ENCODE measurements at places on chromosomes 5 and 9.

DNA sequence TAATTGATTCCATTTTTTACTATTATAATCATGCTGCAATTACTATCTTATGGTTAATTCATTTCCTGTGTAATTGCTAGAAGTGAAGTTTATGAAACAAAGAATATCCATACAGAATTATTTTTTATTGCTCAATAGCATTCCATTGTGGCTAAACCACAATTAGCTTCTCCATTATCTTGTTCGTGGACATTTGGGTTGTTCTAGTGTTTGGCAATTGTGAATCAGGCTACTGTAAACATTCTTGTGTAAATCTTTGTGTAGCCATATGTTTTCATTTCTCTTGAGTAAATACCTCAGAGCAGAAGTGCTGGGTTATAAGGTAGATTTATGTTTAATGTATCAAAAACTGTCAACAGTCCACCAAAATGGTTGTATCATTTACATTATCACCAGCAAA, 341.1 kb downstream of the MAT2B start:
- DNase-seq = no peak

GRCh38 chr9:107292821-107293542, 9.9 kb downstream of the RAD23B start:
- DNase-seq = no peak

- DNase-seq = no peak
These were observed 64.4 kb downstream of the SNX18 start for GRCh38 chr5:54581831-54582548.

GRCh38 chr5:40798012-40798800, at the start of gene PRKAA1:
TSS of gene PRKAA1 (minus strand) at chr5:40798374. CDS start at chr5:40798189, 185 bp downstream.
- peak; percentile 95 for DNase-seq

DNA sequence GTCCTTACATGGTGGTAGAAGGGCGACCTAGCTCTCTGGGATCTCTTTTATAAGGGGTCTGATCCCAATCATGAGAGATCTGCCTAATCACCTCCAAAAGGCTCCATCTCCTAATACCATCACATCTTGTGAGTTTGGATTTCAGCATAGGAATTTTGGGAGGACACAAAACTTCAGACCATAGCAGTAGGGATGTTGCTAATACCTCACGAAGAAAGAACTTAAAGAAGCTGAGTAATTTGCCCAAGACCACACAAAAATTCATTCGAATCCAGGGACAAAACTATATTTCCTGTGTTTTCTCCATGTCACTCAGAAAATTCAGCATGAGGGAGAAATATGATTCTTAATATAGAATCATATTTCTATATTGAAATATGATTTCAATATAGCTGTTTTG, 32.7 kb downstream of the MTAP start:
- no peak for DNase-seq

- DNase-seq = no peak
These were observed 980 bp downstream of the COL5A1 start for GRCh38 chr9:134642385-134643181.

DNA sequence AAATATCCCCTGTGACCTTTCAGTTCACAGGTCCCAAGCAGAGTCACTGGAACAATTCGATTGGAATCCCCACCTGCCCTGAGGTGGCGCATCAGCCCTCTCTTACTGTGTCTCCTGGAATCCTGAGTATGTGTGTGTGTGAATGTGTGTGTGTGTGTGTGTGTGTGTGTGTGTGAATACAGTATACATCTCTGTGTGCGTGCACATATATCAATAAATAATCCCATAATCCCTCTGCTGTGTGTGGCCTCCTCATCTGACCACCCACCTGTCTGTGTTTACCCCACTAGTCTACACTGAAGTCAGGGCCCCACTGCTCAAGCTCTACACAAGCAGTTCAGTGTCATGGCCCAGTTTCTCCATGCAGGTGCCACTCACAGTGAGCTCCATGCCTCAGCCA, 187.4 kb downstream of the ERCC6L2 start:
- DNase-seq = no peak

DNA sequence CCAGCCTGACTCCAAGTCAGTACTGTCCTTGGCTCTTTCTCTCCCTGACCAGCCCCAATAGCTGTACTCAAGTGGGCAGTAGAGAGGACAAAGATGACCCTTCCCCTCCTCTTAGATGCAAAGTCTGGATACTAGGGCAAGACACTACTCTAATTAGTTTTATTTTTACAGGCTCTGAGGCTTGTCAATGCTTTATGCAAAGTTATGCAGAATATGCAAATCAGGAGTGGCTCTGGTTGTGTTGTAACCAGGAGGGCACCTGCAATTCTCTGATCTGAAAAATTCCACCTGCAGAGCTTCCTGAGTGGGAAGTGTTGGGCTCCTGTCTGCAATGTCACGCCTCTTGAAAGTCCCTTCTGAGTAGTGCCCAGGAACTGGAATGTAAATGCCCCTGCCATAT, 201.5 kb downstream of the RGS3 start:
- no peak for DNase-seq

DNA sequence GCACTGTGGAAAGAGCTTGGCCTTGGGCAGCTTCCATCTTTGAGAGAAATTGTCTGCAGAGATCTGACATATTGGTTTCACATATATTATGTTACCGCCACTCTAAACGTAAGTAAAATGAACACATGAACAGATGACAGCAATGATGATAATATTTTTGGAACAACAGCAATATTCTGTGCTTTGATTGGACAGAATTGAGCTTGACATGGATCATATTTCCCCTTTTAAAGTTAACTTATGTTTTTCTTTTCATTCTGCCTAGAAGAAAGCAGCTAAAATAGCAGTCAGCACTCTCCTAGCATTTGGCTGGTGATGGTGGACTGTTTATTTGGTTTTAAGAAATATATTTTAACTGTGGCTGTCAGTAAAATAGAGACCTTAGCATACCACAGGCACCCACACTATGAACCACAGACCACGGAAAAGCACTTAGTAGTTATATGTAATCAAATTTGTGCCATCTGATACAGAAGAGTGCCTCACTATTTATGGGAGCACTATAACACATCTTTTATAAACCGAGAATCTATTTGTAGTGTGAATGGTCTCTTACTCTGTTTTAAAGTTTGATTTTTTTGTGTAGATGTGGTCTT, 1.8 kb upstream of the CFAP95 start:
- DNase-seq = no peak

GRCh38 chr5:17241635-17242034, 24.2 kb downstream of the BASP1 start:
- no peak for DNase-seq

- no peak for DNase-seq
These were observed 481.5 kb upstream of the TUSC1 start for GRCh38 chr9:26159575-26160392.

DNA sequence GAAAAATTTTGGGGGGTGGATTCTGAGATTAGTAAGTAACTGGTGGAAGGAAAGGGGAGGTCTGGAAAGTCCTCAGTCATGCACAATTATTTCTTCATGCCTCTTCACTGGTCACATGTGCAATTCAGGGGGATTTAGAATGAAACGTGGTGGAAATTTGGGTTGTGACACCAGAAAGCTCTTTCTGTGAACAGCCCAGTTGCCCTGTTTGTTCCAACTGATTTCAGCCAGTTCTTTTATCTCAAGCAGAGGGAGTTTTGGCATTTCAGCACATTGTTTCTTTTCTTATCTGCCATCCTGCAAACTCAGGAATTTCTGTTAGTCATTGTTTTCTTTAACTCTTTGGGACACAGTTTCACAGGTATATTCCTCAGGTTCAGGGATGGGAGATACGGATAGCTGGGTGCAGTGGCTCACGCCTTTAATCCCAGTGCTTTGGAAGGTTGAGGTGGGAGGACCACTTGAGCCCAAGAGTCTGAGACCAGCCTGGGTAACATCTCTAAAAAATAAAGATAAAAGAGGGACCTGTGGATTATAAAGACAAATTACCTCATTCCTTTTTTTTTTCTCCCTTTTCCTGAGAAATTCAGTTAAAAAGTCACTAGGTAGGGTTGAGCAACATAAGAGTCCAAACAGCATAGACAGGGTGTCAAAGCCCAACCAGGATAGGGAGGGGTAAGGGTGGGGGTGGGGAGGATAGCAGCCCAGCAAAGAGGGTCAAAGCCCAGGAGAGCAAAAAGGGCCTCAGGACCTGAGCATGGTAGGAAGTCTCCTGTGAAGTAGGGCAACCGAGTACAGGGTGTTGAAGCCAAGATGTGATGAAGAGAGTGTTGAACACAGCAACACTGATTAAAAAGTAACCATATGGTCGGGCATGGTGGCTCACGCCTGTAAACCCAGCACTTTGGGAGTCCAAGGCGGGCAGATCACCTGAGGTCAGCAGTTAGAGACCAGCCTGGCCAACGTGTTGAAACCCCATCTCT, 5.4 kb upstream of the B4GALT1 start:
- no peak for DNase-seq

DNA sequence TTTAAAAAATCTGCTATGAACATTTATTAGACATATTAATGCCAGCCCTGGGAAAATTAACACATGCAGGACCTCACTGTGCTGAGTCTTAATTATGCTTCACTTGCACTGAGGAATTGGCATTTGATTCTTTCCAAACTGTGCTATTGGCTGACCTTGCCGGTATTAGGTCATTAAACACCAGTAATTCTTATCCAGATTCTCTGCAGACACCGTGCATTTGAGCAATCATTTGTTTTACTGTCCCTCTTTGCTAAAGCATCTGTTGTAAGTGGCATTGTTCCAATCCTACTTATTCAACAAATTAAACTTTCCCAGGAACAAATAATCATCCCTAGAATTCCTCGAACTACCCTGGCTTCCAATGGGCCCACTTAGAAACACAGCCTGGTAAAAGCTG, 145.0 kb downstream of the SLC12A2 start:
- no peak for DNase-seq

DNA sequence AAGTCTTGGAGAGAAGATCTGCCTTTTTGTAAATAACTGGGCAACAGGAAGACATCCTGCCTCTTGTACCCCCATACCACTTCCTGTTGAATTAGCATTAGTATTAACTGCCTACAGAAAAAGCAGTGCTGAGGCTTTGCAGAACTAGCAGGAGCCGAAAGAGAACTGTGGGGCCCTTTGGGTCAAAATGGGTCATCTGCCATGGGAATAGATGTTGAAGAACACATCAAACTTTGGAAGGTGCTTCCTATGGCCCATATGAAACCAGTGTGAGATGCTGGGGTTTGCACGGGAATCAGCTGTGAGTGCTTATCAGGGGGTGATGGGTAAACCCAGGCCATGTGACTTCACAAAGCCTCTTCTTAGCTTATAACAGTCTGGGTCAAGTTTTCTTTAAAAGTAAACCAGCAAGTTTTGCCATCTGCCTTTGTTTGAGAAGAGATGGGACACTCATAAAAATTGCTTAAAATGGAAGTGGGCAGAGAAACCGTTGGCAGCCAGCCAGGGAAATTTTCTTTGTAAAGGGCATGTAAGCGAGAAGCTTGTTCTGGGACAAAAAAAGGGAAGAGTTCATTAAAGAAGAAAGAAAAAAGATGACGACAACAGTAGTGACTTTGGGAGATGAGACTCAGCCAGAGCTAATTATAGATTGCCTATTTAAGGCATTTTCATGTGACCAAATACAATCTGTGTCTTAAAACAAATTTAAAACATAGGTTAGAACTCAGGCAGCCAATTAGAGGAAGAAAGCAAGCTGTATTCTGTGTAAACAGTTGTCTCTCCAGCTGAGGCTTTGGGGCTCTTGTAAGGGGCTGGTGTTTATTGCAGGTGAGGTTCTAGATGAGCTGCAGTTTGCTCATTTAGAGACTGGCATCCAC, 4.4 kb downstream of the SLC25A25 start:
- peak; percentile 92 for DNase-seq

DNA sequence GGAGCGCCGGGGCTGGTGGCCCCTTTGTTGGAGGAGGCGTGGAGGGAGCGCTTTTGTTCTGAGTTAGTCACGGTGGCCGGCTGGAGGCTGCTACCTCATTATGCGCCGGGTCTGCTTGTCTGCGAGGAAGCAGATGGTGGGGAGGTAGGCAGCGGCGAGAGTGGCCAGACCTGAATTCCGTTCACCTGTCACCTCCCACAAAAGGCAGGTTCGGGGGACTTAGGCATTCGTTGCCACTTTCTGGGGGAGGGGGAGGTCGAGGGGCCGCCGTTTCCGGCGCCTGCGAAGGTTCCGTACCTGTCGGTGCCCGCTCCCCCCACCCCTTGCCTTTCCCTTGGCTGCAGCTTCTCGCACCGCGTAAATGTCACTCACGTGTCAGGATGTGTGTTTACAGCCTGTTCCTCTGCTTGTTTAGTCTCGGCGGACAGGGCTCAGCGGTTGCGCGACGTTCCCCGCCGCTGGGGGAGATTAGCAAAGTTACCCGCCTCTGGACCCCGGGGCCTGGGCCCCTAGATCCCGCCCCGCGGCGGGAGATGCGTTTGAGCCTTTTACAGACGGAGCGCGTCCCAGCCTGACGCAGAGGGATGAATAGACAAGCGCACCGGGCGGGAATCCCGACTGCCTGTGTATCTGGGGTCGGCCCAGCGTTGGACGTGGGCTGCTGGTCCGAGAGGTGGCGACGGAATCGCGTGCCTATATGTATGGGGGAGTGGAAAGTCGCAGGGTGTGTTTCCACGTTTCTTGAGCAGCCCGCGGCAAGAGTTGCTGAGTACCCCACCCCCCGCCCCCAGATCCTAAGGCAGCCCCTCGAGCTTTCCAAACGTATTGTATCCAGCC, 2.7 kb upstream of the LHX2 start:
- no peak for DNase-seq

DNA sequence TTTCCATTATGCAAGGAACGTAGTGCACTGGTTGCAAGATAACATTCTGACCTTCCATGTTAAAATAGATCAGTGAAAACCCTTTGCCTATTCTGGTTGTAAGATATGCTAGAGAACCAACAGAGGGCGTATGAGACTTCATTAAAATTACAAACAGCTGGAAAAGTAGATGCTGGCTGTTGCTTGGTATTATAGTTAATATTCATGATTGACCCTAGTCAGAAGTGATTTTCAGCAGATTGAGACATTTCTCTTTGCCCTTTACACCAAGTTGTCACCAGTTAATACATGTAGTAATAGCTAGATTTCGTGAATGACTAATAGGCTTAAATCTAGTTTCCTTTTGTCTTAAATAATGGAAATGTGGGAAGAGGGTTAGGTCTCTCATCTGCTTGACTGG, 13.8 kb upstream of the FGF18 start:
- DNase-seq = no peak

GRCh38 chr5:132528866-132529634, 14.3 kb downstream of the IL5 start:
- DNase-seq = no peak

- peak; percentile 30 for DNase-seq
These were observed 96.6 kb downstream of the GALNT10 start for GRCh38 chr5:154287136-154287535.

DNA sequence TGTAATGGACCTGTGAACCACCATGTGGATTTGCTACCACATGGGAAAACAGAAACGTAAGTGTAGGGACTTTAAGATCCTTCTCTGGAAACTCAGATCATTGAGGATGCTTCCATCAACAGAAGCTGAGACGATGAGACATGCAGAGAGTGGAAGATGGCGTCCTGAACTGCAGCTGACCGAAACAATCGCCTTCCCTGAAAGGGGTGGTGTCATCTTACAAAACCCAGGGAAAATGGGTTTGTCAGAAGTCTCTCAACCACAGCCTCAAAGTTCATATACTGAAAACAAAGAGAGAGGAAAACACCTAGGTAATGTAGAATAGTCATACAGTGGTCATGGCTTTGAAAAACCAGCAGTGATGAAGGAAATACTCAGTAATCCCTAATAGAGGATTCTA, 6.6 kb upstream of the PTPN3 start:
- no peak for DNase-seq

GRCh38 chr9:97980918-97981845, 2.0 kb upstream of the ANP32B start:
- no peak for DNase-seq

GRCh38 chr5:68762201-68762600, 331.6 kb upstream of the SLC30A5 start:
- no peak for DNase-seq

GRCh38 chr9:126043681-126044080, 282.9 kb upstream of the MVB12B start:
- no peak for DNase-seq
